ENCODE measurements at places on chromosomes 16 and 17.

DNA sequence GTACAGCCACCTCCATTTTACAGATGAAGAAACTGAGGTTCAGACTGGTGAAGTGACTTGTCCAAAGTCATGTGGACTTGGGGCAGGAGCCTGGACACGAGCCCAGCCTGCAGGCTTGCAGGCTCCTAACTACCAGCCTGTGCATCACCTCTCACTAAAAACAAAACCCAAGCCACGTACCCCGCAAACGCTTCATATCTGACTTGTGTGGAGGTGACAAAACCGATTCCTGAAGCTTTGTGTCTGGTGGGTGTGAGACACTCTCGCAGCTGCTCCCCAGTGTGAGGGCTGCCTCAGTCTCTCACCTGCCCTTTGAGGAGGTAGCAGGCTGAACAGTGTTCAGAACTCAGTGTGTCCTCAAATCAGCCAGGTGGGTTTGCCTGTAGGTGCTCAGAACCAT is 8.4 kb downstream of the HNF1B start:
- no peak for DNase-seq

DNA sequence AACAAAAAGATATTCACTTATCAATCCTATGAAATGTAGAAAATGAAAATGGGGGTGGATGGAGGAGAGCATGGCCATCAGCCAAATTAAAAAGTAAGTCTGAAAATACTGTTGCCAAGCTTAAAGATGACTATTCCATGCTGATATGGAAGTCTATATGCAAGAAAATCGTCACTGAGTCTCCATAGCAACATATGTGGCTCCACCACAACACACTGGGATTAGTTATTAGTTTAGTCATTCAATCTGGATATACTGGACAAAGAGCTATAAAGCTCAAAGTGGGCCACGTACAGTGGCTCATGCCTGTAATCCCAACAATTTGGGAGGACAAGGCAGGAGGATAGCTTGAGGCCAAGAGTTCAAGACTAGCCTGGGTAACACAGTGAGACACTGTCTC is 24.7 kb upstream of the PSMD7 start:
- DNase-seq, result no peak

DNA sequence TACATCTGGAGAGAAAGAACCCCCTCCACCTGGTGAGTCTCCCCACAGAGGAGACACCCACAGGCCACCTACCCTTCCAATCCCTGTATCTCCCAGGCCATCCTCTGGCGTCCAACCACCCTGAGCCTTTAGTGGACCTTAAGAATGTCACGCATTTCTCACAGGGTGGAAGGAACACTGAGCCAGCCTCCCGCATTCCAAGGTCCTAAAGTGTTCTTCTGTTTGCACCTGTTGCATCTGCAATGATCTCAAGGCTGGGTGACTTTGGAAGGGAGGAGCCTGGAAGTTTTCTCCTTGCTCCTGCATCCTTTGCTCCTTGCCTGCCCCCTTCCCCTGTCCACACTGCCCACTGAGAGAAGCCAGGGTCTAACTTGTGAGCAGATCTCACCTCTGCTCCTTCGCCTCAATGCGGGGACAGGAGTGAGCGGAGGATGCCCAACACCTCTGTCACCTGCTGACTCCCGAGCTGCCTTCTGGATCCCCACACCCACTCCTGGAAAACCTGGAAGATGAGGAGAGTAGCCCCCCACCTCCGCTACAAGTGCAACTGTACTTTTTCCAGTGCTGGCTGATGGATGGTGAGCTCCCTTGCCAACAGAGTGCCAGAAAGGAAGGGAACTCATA is 3.7 kb downstream of the CHST5 start:
- DNase-seq, result no peak

GRCh38 chr17:63546308-63547082 is 3.8 kb upstream of the DCAF7 start:
- no peak for DNase-seq

DNA sequence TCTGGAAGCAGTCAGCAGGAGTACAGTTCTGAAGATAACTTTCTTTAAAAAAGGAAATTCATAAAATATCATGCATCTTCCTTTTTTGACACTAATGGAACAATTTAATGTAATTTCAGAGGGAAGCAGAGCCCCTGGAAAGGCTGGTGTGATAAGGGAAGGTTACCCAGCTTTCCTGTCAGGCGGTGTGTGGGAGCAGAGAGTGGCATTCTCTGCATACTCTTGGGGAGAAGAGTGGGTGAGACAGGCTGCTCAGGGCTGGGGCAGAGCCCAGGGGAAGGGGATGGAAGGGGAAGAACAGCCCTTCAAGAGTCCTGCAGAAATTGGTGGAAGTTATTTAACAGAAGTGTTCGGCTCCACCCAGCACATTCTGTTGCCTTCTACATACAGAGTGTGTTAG is 84.7 kb downstream of the PRKCB start:
- DNase-seq, result no peak

GRCh38 chr17:34177642-34178041 is 77.4 kb upstream of the CCL2 start:
- no peak for DNase-seq

DNA sequence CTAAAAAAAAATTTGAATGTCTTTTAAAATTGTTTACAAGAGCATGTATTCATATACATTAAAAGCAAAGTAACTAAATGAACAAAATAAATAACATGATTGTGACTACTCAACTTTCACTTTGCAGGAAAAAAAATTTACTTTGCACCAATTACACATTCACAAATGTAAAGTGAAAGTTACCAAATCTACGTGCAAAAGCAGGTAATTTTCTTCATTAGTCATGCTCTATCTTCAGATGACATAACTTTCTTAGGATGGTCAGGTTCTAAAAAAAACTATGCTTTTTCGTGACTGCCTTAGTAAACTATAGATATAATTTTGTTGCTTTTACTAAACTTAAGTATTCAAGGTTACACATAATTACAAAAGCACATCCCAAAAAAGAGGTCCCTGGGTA is 17.0 kb upstream of the ABCA10 start:
- no peak for DNase-seq
